ENCODE measurements at places on chromosomes 5 and 9.
A peak's percentile ranks its signal among the peaks of the same experiment; 100 is the strongest.

DNA sequence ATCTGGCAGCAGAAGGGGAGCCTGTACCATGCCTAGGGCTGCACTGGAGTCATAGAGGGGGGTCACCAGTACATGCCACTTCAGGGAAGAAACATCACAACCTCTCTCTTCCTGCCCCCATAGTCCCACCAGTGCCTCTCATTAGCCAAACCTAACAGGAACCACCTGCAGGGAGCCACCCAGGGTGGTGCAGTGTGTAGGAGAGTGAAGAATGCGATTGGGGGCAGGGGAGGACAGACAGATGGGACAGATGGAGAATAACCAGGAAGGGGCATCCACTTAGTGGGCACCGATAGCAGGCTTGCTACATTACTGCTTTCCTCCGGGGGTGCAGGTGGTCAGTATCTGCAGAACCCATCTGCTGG, 19.2 kb downstream of the DAPK1 start:
- no peak for DNase-seq

DNA sequence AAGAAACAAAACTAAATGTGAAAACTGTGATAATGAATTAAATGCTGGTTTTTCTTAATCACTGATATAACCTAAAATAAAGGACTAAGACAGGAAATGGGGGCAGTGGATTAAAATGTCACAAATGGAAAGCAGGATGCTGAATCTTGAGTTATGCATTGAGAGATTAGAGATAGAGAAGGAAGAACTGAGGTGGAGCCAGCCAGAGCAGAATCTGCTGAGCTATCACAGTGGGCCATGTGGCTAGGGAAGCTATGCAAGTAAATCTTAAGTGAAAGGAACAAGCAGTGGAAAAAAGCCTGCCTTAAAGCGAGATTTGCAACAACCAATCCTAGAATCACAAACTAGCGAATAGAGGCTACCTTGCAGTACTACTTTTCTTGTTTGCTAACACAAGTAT, 188.5 kb upstream of the RASA1 start:
- DNase-seq, result no peak

DNA sequence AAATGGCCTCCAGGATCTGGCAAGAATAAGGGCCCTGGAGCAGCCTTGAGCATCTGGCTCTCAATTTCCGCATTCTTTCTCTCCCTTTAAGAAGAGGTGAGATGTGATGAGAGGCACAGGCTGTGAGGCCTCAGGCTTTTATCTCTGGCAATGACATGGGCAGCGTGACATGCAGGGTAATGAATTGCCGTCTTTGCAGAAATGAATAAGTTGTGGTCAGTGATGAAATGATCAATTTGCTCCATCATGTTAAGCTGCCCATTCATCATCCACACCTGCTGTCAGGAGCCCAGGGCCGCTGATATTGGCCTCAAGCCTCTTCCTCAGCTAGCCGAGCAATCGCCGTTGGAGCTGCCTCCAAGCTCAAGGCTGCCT, 265.3 kb downstream of the TRIM32 start:
- no peak for DNase-seq

DNA sequence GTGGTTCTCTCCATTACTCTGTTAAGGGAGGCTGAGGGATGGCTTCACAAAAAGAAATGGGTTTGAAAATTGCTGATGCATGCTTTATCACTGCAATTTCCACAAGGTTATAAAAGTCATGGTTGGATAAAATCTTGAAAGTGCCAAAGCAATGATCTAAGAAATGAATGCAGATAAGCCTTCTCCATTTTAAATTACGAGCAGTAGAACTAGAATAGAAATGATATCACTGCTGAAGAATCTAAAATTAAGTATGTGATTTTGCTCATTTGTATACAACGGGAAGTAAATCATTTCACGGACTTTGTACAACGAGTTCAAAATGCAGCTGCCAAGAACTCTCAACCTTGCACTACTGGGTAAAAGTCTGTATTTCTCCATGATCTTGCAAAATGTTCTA, 299.0 kb downstream of the PRELID2 start:
- DNase-seq, result no peak

DNA sequence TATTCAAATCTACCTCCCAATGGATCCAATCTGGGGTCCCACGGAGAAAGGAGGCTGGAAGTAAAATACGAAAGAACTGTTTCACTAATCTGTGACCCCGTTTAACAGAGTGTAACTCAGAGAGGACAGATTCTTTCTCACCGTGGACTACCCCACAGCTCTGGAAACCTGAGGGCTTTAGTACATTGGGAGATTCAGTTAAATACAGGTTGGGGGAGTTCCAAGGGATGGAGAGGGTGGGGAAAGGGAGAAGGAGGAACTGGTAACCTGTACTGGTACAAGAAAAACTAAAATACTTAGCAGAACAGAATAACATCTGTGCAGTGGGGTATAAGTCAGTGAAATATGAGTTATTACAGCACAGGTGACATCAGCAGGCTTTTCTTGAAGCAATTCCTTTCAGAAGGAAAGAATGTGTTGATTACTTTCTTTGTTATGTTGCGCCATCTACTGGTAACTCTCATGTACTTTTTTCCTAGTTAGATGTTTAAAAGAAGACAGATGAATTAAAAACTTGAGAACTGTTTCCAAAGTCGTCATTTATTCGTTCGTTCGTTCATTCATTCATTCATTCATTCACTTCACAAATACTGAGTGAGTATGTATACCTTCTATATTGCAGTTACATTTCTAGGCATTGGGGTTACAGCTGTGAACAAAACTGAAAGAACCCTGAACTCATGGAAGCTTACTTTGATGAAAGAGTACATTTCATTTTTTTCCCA, 30.0 kb upstream of the STOM start:
- peak; percentile 84 for DNase-seq

- no peak for DNase-seq
These were observed 471.7 kb upstream of the TYRP1 start for GRCh38 chr9:12221470-12221869.

GRCh38 chr5:124232515-124232914, 513.9 kb downstream of the ZNF608 start:
- DNase-seq, result no peak

GRCh38 chr5:107215611-107216010, 455.1 kb downstream of the EFNA5 start:
- no peak for DNase-seq

DNA sequence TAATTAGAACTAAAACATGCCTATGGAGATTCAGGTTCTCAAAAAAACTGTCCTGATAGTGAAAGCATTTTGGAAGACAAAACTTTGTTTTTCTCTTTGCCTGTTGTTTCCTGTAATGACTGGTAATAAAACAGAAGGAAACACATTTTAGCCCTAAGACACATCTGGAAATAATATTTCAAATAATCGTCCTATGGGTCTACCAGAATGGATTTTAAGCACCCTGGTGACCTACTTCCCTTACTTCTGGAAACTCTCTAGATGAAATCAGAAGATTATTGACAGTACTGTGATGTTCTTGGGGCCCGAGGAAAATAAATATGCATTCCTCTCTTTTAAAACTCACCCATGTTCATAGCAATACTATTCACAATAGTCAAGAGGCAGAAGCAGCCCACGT, 110.1 kb upstream of the TLE4 start:
- no peak for DNase-seq

- DNase-seq, result no peak
These were observed 1.3 kb downstream of the SPATA31E1 start for GRCh38 chr9:87883990-87884389.

DNA sequence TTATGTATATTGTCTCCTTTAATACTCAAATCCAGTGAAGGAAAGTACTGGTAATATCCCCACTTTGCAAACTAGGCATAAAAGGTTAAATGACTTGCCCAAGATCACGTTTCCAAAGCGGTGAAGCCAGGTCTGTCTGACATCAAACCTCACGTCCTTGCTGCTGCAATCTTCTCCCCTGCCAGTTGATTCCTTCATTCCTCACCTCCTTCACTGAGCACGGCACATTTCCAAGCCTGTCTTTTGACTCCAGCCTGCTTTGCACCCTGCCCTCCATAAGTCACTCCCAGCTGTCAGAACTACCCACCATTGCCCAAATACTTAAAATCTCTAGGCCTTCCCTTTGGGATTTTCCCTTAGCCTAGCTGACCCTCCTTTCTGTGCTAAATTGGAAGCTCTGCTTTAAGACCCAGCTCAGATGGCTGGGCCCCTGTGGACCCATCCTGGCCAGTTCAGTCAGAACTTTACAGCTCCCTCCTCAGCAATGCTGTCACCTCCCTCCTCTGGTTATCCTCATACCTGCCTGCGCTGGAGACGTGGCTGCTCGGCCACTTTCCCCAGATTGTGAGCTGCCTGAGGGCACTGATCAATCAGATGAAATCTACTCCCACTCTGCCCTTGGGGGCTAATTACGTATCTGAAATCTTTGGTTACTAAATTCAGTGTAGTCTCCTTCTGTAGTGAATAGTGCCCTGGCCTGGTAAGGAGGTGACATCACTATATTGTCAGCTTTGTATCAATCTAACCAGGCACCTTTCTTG, 51.2 kb downstream of the SLC36A1 start:
- no peak for DNase-seq
